ENCODE measurements at places on chromosomes 3 and 15.

GRCh38 chr3:96175500-96175899, 638.9 kb upstream of the EPHA6 start:
- no peak for DNase-seq

- DNase-seq, result peak; percentile 57
Measured at GRCh38 chr15:89898614-89899294, 5.0 kb upstream of the AP3S2 start.

DNA sequence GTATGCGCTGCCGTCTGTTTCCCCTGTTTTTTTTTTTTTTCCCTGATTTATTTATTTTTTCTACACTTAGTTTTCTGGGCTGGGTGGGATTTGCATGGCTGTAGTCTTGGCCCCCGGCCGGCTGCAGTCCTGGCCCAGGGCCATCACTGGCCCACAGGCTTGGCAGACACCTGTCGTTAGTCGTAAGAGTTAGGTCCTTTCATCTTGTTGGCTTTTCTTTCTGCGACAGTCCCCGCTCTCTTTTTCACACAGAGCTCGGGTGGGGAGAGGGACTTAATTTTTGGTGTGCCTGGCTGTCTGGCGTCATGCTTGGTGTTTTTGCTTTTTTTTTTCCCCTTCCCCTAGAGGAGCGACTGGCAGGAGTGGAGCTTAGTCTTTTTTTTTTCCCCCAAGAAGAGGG, 183.4 kb downstream of the KLF13 start:
- no peak for DNase-seq

DNA sequence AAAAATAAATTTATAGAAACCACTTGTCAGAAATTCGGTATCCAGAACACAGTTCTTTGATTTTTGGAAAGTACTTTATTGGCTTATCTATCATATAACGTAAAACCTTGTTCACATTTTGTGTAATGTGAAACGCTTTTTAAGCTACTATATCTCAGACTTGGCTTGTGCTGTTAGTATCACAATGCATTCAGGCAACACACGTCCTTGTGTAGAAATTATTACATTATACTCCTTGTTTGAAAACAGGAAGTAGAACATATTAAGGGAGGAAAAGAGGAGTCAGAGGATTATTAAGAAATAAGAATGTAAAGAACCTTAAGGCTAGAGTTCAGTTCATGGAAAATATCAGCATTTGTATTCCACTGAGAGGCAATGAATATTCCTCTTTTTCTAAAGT, 1.6 kb downstream of the DNAJC13 start:
- no peak for DNase-seq

DNA sequence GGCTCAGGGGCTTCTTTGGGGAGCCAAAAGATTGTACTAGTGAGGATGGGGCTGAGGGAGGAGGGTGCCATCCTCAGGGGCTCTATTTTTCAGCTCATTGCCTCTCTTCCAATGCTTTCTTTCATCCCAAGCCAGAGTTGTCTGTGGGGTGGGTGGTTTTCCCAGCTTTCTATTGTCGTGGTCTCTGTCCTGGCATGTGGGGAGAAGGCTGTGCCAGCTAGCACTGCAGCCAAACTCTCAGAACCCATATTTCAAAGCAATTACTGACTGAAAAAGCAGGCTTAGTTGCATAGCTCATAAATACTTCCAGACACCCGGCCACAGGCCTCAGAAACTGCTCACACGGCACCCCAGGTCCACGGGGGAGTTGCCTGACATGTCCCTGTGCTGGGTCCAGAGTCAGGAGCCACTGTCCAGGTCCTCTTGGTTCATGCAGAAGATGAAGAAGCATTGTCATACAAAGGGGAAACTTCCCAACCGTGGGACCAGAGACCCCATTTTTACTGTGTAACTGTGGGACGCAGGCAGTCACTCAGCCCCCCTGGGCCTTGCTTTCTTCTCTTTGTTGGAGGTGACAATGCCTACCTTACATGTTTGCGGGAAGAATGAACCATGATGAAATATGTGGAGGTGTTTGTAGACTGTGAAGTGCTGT, 27.6 kb downstream of the FGD5 start:
- no peak for DNase-seq

Measured in CD4-positive, alpha-beta T cell treated with Interleukin-15 for 1 hour (primary cell).